ENCODE measurements at places on chromosomes 5 and 9.
A peak's percentile ranks its signal among the peaks of the same experiment; 100 is the strongest.

DNA sequence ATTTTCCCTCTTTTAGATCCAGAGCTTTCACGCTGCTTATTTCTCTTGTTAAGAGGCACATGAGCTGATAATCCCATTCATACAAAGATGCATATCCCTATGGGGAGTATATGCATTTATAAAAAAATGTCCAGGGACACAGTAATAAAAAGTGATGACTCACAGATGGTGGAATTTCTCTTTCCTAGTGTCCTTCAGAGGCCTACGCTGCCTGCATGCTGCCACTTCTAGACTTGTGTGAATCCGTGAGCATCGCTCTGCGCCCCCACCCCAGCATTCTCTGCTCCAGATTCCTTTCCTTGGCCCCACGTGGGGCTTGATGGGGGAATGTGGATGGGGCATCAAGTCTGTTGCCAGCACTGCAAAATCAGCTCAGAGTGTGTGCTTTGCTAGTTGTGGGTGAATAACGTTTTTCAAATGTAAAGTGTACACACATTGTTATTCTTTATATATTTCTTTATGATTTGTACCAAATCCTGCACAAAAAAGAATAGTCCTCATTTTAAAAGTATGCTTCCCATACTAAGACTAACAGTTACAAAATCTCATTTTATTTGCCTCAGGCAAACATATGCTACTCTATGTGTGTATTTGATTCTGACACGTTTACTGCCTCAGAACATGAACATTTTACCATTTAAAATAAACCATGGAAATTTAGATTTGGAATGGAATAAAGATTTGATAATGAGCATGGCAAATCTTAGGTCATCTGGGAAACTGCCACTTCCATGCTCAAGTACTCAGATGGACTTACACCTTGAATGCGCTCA, 22.4 kb upstream of the RASGRF2 start:
- DNase-seq = no peak

- DNase-seq = no peak
Measured at GRCh38 chr5:69512740-69513260, 20.2 kb downstream of the OCLN start.

- no peak for DNase-seq
Measured at GRCh38 chr5:108749128-108749861, 1.6 kb downstream of the FER start.

DNA sequence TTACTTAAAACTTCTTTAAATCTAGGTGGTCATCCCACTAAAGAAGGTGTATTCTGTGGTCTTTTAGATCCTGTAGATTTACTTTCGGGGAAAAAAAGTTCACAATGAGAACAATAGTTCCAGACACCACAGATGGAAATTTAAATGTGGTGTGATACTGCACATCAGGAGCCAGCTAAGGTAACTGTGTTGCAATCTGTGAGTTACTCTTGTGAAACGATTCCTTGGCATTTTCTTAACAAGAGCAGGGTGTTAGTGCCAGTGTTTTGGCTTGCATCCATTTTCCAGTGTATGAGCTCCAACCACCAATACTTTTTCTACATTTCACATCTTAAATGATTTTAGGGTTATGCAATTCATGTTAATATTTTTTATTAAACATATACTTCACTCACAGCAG, 674.5 kb downstream of the CETN3 start:
- DNase-seq = no peak

GRCh38 chr5:17228821-17229291, 11.4 kb downstream of the BASP1 start:
- DNase-seq = no peak

- no peak for DNase-seq
Measured at GRCh38 chr5:2240118-2240904, 357.6 kb upstream of the IRX4 start.

DNA sequence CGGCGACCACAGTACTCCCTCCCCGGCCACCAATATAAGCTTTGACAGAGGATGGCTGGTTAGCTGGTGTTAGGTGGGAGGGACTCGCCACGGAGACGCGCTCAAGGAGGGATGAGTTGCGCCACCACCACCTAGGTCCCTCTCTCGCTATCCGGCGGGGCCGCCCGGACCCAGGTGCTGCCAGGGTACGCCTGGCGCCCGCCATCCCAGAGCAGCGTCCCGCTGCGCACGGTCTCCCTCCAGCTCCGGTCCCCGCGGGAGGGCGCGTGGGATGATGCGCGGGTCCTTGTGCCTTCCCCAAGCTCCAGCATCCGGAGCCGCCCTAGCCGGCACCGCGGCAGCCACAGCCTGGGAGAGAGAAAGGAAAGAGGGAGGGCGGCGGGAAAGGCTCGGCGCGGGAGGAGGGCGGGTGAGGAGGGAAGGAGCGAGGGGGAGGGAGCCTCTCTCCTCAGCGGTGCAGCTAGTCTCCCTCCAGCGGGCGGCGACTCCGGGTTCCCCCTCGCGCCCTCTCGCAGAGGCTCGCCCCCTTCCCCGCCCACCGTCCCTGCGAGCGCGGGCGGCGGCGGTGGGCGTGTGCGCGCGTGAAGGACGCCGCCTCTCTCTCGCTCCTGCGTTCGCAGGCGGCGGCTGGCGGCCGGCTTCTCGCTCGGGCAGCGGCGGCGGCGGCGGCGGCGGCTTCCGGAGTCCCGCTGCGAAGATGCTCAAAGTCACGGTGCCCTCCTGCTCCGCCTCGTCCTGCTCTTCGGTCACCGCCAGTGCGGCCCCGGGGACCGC, at the start of gene CAMK4:
CAMK4 (plus strand) TSS at position 598 of the 774 bp plus-strand sequence; CDS start at position 698, 100 bp downstream.
- DNase-seq = peak; percentile 64

DNA sequence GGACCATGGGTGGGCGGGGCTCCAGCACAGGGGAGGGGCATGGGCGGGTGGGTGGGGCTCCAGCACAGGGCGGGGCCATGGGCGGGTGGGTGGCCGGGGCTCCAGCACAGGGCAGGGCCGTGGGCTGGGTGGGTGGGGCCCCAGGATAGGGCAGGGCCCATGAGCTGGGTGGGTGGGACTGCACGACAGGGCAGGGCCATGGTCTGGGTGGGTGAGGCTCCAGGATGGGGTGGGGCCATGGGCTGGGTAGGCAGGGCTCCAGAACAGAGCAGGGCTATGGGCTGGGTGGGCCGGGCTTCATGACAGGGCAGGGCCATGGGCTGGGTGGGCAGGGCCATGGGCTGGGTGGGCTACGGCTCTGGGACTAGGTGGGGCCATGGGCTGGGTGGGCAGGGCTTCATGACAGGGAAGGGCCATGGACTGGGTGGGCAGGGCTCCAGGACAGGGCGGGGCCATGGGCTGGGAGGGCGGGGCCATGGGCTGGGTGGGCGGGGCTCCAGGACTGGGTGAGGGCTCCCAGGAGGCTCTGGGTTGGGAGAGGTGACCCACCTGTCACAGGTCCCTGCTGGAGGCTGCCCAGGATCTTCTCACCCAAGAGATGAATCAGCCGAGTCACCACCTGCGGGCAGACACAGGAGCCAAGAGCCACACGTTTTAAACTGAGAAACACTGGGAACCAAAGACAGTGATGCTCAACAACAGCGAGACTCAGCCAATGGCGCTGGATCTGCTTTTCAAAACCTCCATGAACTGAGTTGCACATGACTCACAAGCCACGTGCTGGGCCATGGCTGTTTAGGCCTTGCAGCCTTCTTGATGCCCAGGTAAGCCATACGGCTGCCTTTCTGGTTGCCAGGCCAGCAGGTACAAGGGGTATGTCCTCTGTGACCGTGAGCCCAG, 33.6 kb upstream of the NSMF start:
- DNase-seq = no peak

Measured in NCI-H1105 (cell line).